Mesothelial cell of epicardium (in vitro differentiated cells): ENCODE measurements at places on chromosomes 2 and 18.

DNA sequence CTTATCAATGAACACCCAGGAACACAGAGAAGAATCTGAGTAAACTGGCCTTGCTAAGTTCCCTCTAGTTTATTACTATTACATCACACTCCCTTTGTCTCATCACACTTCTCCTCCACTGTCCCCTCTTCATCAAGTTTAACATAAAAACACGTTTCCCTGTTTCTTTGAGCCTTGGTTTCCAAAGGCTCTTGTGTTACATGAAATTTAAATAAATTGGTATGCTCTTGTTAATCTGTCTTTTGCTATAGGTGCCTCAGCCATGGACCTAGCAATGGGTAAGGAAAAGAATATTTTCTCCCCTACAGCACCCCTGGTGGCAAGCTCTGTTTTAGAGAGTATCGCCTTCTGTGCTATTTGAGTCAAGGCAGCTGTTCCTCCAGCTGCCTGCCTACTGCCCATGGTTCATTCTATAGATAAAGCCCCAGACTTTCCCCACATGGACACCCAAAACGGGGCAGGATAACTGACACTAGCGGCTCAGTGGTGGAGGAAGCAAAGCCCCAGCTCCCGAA lies 31.8 kb downstream of the TGIF1 start:
- no peak for DNase-seq
- H3K27ac ChIP-seq: no peak overlapping the region
- H3K27me3 ChIP-seq: no peaks in the 10 kb centered on the region
- H3K36me3 ChIP-seq: no peaks in the 10 kb centered on the region
- peaks cover 16% of the 10 kb centered on the region for H3K4me1 ChIP-seq

DNA sequence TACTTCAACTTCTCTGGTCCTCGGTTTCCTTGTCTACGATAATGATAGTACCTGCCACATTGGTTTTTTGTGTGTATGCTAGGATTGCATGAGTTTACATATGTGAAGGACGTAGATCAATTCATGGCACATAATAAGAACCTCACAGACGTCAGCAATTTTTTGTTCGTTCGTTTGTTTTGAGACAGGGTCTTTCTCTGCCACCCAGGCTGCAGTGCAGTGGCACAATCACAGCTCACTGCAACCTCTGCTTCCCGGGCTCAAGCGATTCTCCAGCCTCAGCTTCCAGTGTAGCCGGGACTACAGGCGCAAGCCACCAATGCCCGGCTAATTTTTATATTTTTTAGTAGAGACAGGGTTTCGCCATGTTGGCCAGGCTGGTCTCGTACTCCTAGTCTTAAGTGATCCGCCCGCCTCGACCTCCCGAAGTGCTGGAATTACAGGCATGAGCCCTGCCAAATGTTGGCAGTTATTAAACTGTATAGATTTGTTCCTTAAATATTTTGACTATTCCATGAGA lies 756 bp upstream of the SLC35F5 start:
- peaks cover 6% of the 10 kb centered on the region for H3K36me3 ChIP-seq
- peak overlapping the region; percentile 94 for H3K4me3 ChIP-seq
- H3K27ac ChIP-seq: peak overlapping the region; percentile 100

DNA sequence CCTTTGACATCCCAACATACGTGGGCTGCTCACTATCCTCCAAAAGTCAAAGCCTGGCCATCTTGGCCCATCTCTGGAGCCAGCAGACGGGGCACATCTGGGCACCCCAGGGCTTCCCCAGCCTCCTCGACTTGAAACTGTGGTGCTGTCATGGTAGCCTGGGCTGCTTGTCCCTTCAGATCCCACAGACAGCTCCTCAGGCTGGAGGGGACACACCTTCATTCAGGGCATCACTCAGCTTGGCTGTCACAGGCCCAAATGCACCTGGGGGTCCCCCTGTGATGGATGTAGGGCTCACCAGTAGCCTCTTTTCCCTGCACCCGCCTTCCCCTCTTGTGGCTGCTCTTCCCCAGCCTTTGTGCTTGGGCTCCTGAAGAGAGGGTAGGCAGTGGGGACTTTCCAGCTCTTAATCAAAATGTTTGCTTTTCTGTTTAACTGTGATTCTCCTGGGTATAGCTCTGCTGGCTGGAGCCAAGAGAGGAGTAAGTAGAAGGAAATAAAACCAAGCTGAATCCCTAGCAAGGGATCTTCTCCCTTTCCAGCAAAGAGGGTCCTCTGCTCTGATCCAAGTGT lies 92.3 kb downstream of the GYPC start:
- no peaks in the 10 kb centered on the region for H3K36me3 ChIP-seq
- DNase-seq: no peak
- peaks cover 23% of the 10 kb centered on the region for H3K27me3 ChIP-seq
- no peak overlapping the region for H3K4me3 ChIP-seq
- H3K27ac ChIP-seq: no peak overlapping the region
- no peaks in the 10 kb centered on the region for H3K4me1 ChIP-seq

- no peak overlapping the region for H3K4me3 ChIP-seq
- H3K4me1 ChIP-seq: peaks cover 29% of the 10 kb centered on the region
Measured at GRCh38 chr18:45012286-45012685, 331.6 kb downstream of the SETBP1 start.

DNA sequence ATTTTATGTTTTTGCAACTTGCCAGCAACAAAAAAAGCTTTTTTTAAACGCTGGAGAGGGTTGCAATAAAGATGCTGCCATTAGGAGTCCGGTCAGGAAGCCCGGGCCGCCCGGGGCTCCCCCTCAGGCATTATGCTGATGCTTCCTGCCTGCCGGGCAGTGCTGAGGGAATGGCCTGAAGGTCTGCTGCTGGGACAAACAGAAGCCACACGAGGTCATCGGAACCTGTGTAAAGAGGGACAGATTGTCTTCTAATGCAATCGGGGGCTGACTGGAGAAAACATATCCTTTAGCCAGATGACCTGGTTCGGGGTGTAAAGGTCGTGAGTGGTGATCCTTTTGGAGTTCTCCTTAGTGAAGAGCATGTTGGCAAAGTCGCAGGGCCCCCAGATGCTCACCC lies 2.3 kb downstream of the IMPA2 start:
- peaks cover 32% of the 10 kb centered on the region for H3K4me1 ChIP-seq
- H3K27ac ChIP-seq: no peak overlapping the region
- no peak for DNase-seq

- H3K4me1 ChIP-seq: peaks cover 65% of the 10 kb centered on the region
- DNase-seq: no peak
- H3K27me3 ChIP-seq: no peaks in the 10 kb centered on the region
- H3K4me3 ChIP-seq: no peak overlapping the region
- no peaks in the 10 kb centered on the region for H3K36me3 ChIP-seq
Measured at GRCh38 chr2:172919732-172920131, 155.9 kb upstream of the MAP3K20 start.

GRCh38 chr2:23132823-23133595 lies 252.0 kb upstream of the KLHL29 start:
- H3K27me3 ChIP-seq: peaks cover 4% of the 10 kb centered on the region
- no peak overlapping the region for H3K4me3 ChIP-seq
- H3K27ac ChIP-seq: no peak overlapping the region
- no peaks in the 10 kb centered on the region for H3K36me3 ChIP-seq

- H3K4me1 ChIP-seq: peaks cover 6% of the 10 kb centered on the region
- peaks cover 58% of the 10 kb centered on the region for H3K27me3 ChIP-seq
- no peak overlapping the region for H3K27ac ChIP-seq
- DNase-seq: no peak
Measured at GRCh38 chr2:105176429-105176828, 65.1 kb upstream of the GPR45 start.

DNA sequence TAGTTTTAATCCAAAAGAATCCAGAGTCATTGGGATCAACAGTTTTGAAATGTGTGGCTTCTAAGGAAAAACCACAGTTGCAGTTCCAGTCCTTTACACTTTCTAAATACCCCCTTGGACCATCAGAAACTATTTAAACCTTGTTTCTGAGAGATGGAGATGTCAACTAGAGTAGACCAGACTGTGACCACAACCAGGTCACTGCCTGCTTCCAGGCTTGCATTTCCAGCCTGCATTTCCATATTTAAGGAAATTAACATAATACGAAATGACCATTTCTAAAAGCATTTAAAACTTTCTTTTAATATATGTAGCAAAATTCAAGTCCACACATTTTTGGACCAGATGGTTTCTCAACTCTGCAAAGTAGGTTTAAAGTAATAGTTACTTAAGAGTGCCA lies 38.4 kb downstream of the ADD2 start:
- H3K27me3 ChIP-seq: peaks cover 36% of the 10 kb centered on the region
- H3K4me3 ChIP-seq: no peak overlapping the region
- H3K36me3 ChIP-seq: no peaks in the 10 kb centered on the region
